ENCODE measurements at places on chromosomes 16 and 17.

GRCh38 chr17:47975189-47975822 lies 4.4 kb downstream of the CDK5RAP3 start:
- DNase-seq = no peak

- no peak for DNase-seq
These were observed 395.7 kb upstream of the ASIC2 start for GRCh38 chr17:33688771-33689170.

GRCh38 chr17:83006515-83007455 lies 72.6 kb upstream of the METRNL start:
- DNase-seq = peak; percentile 22

GRCh38 chr16:19716183-19716582 lies 1.8 kb downstream of the KNOP1 start:
- DNase-seq = no peak

DNA sequence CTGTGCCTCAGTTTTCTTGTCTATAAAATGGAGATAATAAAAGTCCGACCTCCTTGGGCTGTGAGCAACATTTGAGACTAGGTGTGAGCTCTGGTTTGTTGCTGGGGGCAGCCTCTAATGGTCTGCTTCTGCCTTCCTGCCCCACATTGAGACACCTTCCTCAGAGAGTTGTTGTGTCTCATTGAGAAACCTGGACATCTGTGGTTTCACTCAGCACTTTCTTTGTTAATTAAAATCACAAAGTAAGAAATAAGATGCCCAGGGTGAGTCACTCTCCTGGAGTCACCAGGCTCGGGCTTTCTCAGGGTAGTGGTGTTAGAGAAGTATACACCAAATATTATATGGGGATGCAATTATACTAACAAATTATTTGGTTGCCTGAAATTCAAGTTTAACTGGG lies 389.2 kb upstream of the SALL1 start:
- peak; percentile 44 for DNase-seq

- no peak for DNase-seq
These were observed 7.1 kb downstream of the NHERF1 start for GRCh38 chr17:74755533-74755932.

GRCh38 chr17:1931844-1932579 lies 93.1 kb downstream of the RTN4RL1 start:
- peak; percentile 51 for DNase-seq

DNA sequence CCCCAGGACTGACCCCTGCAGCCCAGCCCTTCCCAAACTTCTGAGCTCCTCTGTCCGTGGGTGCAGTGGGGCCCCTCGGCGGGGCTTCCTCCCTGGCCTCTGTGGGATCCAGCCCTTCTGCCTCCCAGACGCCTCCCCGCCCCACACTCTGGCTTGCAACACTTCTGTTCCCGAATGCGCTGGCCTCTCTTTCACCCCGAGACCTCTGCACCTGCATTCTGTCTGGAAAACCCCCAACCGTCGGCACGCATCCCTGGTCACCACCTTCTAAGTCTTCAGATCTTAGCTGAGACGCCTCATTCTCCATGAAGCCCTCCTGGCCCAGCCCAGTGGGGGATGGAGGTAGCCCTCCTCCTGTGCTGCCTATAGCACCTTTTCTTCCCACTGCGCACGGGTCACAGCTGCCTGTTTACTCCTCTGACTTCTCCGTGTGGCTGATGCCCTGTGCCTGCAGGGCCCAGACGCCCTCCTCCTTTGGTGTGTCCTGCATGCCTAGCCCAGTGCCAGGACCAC lies 26.4 kb downstream of the TMEM235 start:
- DNase-seq = no peak

- no peak for DNase-seq
These were observed 34.7 kb downstream of the GINS3 start for GRCh38 chr16:58426966-58427365.

GRCh38 chr16:57341062-57341440 lies 17.5 kb upstream of the CCL22 start:
- DNase-seq = no peak

DNA sequence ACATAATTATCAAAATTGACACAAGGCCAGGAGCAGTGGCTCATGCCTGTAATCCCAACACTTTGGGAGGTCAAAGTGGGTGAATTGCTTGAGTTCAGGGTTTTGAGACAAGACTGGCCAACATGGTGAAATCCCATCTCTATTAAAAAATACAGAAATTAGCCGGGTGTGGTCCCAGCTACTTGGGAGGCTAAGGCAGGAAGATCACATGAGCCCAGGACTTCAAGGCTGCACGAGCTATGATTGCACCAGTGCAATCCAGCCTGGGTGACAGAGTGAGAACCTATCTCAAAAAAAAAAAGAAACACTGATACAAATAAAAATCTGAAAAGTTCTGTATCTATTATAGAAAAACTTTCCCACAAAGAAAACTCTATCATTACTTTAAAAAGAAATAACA lies 15.5 kb downstream of the MYH10 start:
- peak; percentile 40 for DNase-seq

GRCh38 chr17:7767405-7768021 lies 50.0 kb downstream of the DNAH2 start:
- peak; percentile 85 for DNase-seq

GRCh38 chr16:28011971-28012445 lies 51.5 kb downstream of the GSG1L start:
- DNase-seq = peak; percentile 13

GRCh38 chr16:51267681-51268080 lies 116.6 kb upstream of the SALL1 start:
- DNase-seq = no peak
